ENCODE measurements at places on chromosomes 6 and 20.

- DNase-seq, result no peak
Observed at GRCh38 chr6:119256978-119257462, 92.5 kb downstream of the MAN1A1 start.

GRCh38 chr20:11195169-11195568, 521.4 kb upstream of the JAG1 start:
- DNase-seq, result no peak

DNA sequence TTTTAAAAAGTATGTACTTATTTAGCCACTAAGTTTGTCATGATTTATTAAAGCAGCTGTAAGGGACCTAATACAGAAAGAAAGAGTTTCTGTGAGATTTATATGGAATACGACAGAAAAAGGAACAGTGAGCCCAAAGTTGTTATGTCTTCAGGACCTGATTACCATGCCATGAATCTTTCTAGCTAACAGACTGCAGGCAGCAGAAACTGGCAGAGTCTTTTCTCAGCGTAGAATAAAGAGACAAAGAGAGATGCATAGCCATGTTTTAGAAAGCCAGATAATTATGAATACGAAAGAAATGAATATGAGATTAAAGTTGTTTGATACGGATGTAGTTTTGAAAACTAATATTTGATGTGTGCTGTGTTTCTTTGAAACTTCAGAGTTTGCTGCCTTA, 624.1 kb upstream of the ADGRB3 start:
- no peak for DNase-seq

- DNase-seq, result no peak
Observed at GRCh38 chr6:141195251-141195832, 937.4 kb upstream of the GJE1 start.

- DNase-seq, result no peak
Observed at GRCh38 chr6:36104836-36105235, 25.5 kb upstream of the MAPK13 start.

DNA sequence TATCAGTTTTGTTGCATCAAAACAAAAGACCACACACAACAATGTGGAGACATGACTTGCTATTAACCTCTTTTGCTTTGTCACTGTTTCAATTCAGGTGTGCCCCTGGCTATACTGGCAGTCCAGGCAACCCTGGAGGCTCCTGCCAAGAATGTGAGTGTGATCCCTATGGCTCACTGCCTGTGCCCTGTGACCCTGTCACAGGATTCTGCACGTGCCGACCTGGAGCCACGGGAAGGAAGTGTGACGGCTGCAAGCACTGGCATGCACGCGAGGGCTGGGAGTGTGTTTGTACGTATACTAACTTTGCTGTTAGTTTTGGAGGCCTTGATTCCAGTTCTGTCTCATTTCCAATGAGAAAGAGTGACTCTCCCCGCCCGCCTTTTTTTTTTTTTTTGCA, 356.9 kb downstream of the ARHGAP18 start:
- DNase-seq, result no peak

GRCh38 chr20:41072190-41072863, 43.7 kb downstream of the TOP1 start:
- no peak for DNase-seq

DNA sequence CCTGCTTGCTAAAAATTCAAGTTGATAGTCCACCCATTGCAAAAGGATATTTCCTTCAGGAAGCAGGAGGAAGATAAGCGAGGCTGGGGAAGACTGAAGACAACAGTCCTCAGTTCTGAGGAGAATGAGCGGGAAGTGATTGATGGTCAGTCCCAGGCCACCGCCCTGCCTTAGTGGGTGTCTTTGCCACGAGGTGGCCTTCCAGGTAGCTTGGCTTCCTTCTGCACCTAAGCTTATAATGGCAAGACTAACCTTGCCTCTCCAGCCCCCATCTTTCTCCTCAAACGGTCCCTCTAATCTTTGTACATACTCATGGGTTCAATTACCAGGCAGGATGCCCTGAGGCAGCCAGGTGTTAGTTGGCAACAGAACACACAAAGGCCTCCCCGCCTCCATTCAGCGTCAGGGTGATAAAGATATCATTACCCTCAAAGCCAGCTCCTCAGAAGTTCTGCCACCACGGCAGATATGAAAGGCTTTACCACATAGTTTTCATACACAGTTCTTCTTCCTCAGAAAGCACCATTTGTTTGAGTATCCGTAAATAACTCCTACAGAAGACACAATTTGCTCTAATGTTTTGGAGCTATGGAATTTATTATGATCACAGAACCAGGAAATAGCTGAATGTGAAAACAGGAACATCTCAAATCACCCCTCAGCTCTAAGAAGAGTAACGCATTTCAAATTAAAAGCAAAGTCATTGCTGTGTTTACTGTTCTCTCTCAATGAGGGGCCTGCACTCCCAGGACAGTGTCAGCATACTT, 249.4 kb downstream of the ATXN1 start:
- no peak for DNase-seq

GRCh38 chr6:56625356-56625755, 17.3 kb downstream of the DST start:
- DNase-seq, result no peak

GRCh38 chr20:48186447-48186846, 401.2 kb upstream of the SULF2 start:
- no peak for DNase-seq

GRCh38 chr6:12449447-12449846, 159.3 kb downstream of the EDN1 start:
- no peak for DNase-seq

DNA sequence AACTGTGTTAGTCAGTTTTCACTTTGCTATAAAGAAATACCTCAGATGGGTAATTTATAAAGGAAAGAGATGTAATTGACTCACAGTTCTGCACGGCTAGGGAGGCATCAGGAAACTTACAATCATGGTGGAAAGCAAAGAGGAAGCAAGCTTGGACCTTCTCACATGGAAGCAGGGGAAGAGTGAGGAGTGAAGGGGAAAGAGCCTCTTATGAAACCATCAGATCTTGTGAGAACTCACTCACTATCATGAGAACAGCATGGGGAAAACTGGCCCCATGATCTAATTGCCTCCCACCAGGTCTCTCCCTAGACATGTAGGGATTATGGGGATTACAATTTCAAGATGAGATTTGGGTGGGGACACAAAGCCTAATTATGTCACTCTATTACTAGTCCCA, 41.3 kb upstream of the PLAGL1 start:
- no peak for DNase-seq

GRCh38 chr6:85493389-85493788, 43.5 kb downstream of the NT5E start:
- no peak for DNase-seq

DNA sequence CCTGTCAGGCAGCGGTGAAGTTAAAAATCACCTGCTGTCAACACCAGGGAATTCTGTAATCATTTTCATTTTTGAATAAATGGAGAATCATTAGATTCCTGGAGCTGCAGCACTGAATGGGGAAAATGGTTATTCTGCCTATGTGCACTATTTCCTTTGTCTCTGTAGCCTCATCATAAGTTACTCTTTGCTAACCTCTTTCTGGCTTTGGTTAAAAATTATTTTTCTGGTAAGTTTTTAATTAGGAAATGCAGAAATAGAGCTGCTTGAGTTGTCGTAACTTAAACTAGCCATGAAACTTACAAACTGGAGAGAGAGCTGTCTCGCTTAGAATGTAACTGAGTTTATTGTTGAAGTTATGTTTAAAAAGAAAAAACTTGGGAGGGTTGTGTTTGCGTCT, 28.8 kb downstream of the ZFAND3 start:
- no peak for DNase-seq

GRCh38 chr6:158781692-158782373, 37.3 kb downstream of the EZR start:
- no peak for DNase-seq

DNA sequence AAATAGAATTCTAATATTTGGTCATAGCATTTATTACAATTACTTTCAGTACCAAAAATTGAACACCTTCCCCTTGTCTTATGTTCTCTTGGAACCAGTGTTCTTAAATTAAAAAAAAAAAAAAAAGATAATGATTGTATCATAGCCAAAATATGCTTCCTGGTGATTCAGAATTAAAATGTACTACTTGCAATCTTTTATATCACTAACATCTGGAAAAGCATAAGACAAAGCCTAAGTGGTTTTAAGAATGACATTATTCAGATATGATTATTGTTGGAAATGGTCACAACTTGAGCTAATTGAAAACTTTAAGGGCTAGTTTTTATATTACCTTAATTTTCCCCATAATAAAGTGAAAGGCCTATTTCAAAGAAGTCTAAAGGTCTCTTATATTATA, 493.3 kb upstream of the MARCKS start:
- DNase-seq, result no peak

DNA sequence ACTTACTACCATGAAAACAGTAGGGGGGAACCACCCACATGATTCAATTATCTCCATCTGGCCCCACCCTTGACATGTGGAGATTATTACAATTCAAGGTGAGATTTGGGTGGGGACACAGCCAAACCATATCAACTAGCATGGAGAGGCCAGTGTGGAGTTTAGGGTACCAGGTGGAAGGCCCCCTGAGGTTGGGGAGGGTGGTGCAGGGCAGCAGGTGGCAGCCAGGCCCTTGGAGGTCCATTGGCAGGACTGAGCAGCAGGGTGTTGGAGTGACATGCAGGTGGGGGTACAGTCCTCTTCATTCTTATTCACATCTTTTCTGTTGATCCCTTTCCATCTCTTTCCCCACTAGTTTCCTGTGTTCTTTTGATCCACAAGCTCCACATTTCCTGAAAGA, 42.9 kb downstream of the PHACTR3 start:
- DNase-seq, result no peak

DNA sequence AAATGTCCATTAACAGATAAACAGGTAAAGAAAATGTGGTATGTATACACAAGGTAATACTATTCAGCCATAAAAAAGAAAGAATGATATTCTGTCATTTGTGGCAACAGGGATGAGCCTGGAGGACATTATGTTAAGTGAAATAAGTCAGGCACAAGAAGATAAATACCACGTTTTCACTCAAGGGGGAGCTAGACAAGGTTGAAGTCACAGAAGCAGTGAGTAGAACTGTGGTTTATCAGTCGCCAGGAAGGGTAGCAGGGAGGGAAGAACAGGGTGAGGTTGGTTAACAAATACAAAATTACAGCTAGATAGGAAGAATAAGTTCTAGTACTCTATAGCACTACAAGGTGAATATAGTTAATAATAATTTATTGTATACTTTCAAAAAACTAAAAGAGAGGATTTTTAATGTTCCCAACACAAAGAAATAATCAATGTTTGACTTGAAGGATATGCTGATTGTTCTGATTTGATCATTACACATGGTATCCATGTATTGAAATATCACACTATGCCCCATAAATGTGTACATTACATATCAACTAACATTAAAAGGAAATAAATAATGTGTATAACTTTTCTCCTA, 21.1 kb downstream of the RTN4IP1 start:
- no peak for DNase-seq

DNA sequence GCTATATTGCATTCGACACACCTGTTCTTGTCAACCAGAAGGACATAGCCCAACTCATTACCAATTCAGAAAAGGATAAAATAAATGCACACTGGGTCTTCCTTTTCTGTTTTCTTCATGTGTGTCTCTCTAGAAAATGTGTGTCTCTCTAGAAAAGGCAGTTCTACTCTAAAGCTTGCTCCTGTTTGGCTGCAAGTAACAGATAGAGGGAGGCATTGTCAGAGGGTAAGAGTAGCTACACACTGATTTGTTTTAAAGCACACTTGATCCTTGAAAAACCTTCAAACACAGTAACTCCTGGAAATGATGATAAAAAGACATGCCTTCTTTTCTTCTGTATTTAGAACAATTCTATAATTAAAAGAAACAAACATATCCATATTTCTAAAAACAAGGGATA, 21.3 kb downstream of the GRM1 start:
- no peak for DNase-seq

DNA sequence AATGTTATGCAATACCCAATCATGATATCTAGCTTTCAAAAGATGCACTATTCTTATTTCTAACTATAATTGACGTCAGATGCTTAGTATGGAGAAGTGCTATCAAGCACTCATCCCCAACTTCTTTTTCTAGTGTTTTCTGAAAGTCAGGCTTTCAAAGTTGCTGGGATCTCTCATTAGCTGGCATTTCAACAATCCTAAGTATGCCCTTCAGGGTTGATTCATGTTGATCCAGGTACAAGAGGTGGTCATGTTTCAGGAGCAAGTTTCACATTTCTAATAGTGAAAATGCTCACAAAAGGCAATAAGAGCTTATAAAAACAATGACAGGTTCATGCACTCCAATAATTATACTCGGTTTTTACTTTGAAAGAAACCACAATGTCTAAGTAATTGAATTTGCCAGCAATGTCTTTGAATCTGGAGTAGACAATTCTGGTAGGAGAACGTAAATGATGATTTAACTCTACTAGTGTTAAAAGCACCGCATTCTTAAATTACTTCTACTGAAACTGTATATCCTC, 193.7 kb upstream of the KHDRBS2 start:
- no peak for DNase-seq

DNA sequence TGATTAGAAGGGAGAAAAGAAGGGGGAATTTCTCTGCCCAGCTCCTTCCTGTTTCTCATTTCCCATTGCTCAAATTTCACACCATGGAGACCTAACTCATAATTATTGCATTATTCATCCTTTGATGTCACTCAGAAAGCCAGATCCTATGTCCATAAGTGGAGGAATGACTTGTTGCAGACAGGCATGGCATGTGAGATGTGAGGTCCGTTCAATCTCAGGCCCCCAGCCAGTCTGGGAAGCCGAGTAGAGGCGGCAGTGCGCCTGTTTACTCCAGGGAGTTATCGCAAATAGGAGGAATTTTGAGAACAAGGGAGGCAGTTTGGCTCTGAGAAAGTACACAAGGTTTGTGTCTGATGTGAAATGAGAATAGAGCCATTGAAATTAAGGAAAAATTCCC, 26.9 kb upstream of the MOCS1 start:
- no peak for DNase-seq

- no peak for DNase-seq
Observed at GRCh38 chr20:44279228-44279627, 31.8 kb downstream of the FITM2 start.

DNA sequence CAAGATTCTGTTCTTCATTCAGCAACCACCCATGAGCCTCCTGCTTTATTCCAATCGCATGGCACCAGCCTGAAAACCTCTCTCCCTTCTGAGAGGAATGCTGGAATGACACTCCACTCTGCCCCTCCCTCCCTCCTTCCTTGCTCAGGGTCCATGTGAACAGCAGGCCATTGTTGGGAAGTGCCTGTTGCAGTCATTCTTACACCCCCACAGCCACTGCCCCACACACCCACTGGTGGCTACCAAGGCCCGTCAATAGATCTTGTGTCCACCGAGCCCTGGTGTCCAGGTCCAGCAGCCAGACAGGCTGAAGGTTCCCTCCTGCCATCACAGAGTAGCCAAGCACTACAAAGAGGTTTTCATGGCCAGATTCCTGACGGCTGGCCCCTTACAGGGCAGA, 6.5 kb downstream of the PDRG1 start:
- DNase-seq, result no peak

- DNase-seq, result no peak
Observed at GRCh38 chr6:162705736-162706135, 21.8 kb downstream of the PRKN start.

Data from hippocampal formation (tissue), 2 donors.